MG63 (cell line): ENCODE measurements at places on chromosomes 11 and 22. TPM values are rescaled to one million over a fixed set of nuclear protein-coding genes. Genes with fewer than 3 reads are reported as not detected.

The NELL1 gene
- total RNA-seq: not detected in 2 replicates

The SEZ6L gene
- total RNA-seq: not detected in 2 replicates

The B4GALNT4 gene
- 27.5 and 49.8 TPM in 2 replicates for total RNA-seq

The DDI1 gene
- total RNA-seq: not detected in 2 replicates

The SCGB1D1 gene
- total RNA-seq: not detected in 2 replicates

The IFITM10 gene
- total RNA-seq: 0.03 and 1.8 TPM in 2 replicates

The MMP12 gene
- total RNA-seq: 0.12 TPM in 1 of 2 replicates, not detected in the other

The CCDC83 gene
- total RNA-seq: not detected in 2 replicates

The KRTAP5-8 gene
- total RNA-seq: not detected in 2 replicates

The CD6 gene
- not detected in 2 replicates for total RNA-seq

The IL17REL gene
- not detected in 2 replicates for total RNA-seq

The NTM gene
- 2.0 and 4.0 TPM in 2 replicates for total RNA-seq

The GSTT2B gene
- total RNA-seq: 23.8 and 23.9 TPM in 2 replicates

The GALNT18 gene
- 12.9 and 25.3 TPM in 2 replicates for total RNA-seq

The MFNG gene
- total RNA-seq: 0.27 and 0.66 TPM in 2 replicates

The TEX12 gene
- total RNA-seq: not detected in 2 replicates

The KRTAP5-11 gene
- total RNA-seq: not detected in 2 replicates

The CHRDL2 gene
- not detected in 2 replicates for total RNA-seq

The SCN4B gene
- 0.23 and 0.35 TPM in 2 replicates for total RNA-seq

The VEGFB gene
- 9.3 and 19.0 TPM in 2 replicates for total RNA-seq

The FREY1 gene
- 0.72 and 5.0 TPM in 2 replicates for total RNA-seq

The MPZL3 gene
- 1.3 and 1.6 TPM in 2 replicates for total RNA-seq

The C11orf21 gene
- total RNA-seq: 8.4 and 18.1 TPM in 2 replicates

The EXPH5 gene
- total RNA-seq: 2.0 TPM in 1 of 2 replicates, not detected in the other

The DEPDC7 gene
- 4.8 and 6.2 TPM in 2 replicates for total RNA-seq

The GGTLC3 gene
- total RNA-seq: not detected in 2 replicates

The BIK gene
- 0.10 TPM in 1 of 2 replicates, not detected in the other for total RNA-seq

The DGCR6 gene
- total RNA-seq: 1.3 and 4.4 TPM in 2 replicates

The NDUFV1 gene
- 274 and 469 TPM in 2 replicates for total RNA-seq

The KCNJ1 gene
- not detected in 2 replicates for total RNA-seq

The CCDC15 gene
- total RNA-seq: 1.5 and 3.9 TPM in 2 replicates

The MS4A1 gene
- not detected in 2 replicates for total RNA-seq

The TMPRSS5 gene
- not detected in 2 replicates for total RNA-seq

The KDM4E gene
- not detected in 2 replicates for total RNA-seq

The IGLL1 gene
- total RNA-seq: not detected in 2 replicates

The NUP160 gene
- total RNA-seq: 28.2 and 49.7 TPM in 2 replicates

The POLD3 gene
- total RNA-seq: 22.9 and 39.2 TPM in 2 replicates

The RBMXL2 gene
- total RNA-seq: not detected in 2 replicates

The CNGA4 gene
- total RNA-seq: not detected in 2 replicates

The TRIM21 gene
- 13.7 and 24.8 TPM in 2 replicates for total RNA-seq

The OR51E2 gene
- 0.23 and 3.5 TPM in 2 replicates for total RNA-seq

The OR6M1 gene
- not detected in 2 replicates for total RNA-seq
